ENCODE measurements at places on chromosomes 7 and 10.

- DNase-seq, result no peak
Measured at GRCh38 chr7:106022193-106022821, 59.2 kb downstream of the CDHR3 start.

- DNase-seq, result no peak
Measured at GRCh38 chr7:11757153-11757552, 74.8 kb downstream of the THSD7A start.

GRCh38 chr10:29377333-29377961, 88.6 kb downstream of the LYZL1 start:
- no peak for DNase-seq

GRCh38 chr7:77699056-77699455, 2.8 kb downstream of the RSBN1L start:
- DNase-seq, result no peak

- DNase-seq, result no peak
Measured at GRCh38 chr7:29190349-29191045, 4.1 kb upstream of the CHN2 start.

DNA sequence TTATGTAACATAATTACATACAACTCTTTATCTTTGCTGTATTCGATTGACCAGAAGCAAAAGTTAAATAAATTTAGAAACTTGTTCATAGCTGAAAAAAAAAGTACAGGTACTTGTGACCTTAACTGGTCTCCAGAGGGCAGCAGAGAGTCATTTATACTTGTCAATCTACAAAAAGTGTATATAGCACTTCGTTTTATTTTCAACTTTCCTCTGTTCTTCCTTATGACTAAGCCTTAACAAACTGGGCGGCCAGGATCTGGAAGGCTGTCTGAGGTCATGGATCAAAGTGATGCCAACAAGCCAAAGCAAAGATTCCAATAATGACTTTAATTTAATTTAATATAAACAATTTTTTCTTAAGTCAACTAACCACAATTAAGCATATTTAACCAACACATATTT, 29.8 kb downstream of the C10orf67 start:
- DNase-seq, result no peak

- no peak for DNase-seq
Measured at GRCh38 chr7:12719981-12720865, 32.8 kb downstream of the ARL4A start.

GRCh38 chr7:107860981-107861652, 29.9 kb upstream of the DLD start:
- no peak for DNase-seq

GRCh38 chr7:124765401-124766352, at the start of gene GPR37:
TSS of gene GPR37 (minus strand) at chr7:124765792. CDS start at chr7:124764976, 816 bp downstream.
- peak; percentile 10 for DNase-seq

DNA sequence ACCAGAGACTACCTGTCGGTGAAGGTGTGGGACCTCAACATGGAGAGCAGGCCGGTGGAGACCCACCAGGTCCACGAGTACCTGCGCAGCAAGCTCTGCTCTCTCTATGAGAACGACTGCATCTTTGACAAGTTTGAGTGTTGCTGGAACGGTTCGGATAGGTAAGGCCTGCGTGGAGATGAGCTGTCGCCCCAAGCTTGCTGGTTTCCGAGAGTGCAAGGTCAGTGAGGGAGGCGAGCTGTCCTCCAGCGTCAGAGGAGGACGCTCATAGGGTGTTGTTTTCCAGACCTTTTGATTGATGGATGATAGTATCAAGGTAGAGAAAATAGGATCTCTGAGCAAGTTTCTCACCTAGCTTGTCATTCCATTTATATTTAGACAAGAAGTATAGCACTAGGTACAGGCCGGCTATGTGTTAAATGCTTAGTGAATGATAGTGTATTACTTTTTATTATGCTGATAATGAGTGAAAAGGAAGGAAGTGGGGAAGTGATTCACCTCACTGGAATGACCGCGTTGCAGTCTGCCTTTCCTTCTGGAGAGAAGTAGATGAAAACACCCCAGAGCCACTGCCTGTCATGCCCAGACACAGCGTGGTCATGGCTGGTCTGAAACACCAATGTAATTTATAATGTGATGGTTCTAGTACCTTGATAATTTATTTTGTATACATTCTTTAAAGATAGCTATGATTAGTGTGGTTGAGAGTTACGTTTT, 33.9 kb downstream of the BNIP3 start:
- DNase-seq, result no peak

- DNase-seq, result peak; percentile 96
Measured at GRCh38 chr7:30134611-30135300, at the start of gene MTURN. TSS of gene MTURN (plus strand) at chr7:30134986. CDS start at chr7:30135137, 151 bp downstream.

DNA sequence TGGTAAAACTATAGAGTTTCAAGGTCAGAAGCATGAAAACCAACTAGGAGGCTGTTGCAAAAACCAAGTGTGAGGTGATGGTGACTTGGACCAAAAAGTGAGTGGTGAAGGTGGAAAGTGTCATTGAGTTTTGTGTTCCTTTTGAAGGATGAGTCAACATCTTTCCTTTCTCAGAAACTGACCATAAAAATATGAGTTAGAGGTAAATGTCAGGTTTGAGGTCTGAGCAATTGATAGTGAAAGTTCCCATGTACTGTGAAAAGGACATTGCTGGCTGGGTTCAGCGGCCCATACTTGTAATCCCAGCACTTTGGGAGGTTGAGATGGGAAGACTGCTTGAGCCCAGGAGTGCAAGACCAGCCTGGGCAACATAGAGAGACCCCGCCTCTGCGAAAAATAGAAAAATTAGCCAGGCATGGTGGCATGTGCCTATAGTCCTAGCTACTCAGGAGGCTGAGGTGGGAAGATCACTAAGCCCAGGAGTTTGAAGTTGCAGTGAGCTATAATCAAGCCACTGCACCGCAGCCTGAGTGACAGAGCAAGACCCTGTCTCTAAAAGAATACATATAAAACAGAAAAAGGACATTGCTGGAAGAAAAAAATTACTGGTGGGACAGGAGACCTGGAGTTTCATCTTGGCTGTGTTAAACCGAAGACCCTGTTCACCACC, 89.3 kb upstream of the ARID5B start:
- no peak for DNase-seq

GRCh38 chr10:72263613-72264241, 10.0 kb upstream of the DDIT4 start:
- peak; percentile 79 for DNase-seq

DNA sequence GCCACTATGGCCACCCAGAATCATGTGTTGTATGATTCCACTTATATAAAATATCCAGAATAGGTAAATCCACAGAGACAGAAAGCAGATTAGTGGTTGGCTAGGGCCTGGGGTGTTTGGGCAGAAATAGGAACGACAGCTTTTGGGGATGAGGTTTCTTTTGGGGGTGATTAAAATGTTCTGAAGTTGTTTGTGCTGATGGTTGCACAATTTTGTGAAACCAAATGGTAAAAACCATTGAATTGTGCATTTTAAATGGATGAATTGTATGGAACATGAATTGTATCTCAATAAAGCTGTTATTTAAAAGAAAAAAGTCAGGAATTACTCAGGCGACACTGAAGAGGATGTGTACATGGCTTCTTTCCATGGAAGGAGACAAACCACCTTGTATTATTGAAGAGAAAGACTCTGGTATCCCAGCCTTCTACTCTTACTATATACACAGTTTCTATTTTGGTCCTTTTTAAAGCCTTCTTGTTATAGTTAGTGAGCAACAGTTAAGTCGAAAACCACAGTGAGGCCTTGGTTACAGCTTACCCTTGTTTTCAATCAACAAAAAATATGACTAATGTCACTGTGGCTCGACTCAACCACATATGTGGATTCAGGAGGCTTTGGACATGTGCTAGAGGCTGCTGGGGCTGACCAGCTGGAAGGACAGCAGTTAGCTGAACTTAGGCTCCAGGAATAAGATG, 57.1 kb upstream of the KMT2E start:
- DNase-seq, result no peak

DNA sequence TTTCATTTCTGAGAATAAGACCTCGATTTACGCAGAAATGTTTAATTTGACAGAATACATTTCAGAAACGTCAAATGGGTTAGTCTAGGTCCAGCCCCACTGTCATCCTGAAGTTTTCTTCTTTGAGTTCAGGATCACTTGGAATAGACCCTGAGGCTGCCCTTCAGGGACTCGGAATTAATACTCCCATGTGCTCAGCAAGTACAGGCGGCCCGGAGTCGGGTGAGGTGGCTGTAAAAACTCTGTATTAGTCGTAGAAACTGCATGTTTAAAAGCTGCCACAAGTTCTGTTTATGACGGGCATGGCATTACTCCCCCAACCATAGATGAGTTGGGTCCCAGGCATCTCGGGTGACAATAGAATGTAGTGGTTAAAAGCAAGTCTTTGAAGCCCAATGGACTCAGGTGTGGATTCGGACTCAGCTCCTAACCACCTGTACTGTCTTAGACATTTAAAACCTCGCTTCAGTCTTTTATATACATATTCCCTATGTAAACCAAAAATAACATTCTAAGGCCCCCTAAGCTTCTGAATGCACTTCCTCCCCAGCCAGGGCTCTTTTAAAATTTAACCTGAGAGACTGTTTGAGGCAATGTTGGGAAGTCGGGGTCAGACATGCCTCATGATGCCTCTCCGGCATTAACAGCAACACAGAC, 216.3 kb downstream of the ADARB2 start:
- DNase-seq, result no peak

GRCh38 chr10:112793202-112793921, 156.7 kb upstream of the TCF7L2 start:
- no peak for DNase-seq

- DNase-seq, result no peak
Measured at GRCh38 chr7:69757981-69758430, 159.7 kb downstream of the AUTS2 start.

GRCh38 chr10:47450442-47450841, 33.5 kb downstream of the ANXA8 start:
- DNase-seq, result no peak

DNA sequence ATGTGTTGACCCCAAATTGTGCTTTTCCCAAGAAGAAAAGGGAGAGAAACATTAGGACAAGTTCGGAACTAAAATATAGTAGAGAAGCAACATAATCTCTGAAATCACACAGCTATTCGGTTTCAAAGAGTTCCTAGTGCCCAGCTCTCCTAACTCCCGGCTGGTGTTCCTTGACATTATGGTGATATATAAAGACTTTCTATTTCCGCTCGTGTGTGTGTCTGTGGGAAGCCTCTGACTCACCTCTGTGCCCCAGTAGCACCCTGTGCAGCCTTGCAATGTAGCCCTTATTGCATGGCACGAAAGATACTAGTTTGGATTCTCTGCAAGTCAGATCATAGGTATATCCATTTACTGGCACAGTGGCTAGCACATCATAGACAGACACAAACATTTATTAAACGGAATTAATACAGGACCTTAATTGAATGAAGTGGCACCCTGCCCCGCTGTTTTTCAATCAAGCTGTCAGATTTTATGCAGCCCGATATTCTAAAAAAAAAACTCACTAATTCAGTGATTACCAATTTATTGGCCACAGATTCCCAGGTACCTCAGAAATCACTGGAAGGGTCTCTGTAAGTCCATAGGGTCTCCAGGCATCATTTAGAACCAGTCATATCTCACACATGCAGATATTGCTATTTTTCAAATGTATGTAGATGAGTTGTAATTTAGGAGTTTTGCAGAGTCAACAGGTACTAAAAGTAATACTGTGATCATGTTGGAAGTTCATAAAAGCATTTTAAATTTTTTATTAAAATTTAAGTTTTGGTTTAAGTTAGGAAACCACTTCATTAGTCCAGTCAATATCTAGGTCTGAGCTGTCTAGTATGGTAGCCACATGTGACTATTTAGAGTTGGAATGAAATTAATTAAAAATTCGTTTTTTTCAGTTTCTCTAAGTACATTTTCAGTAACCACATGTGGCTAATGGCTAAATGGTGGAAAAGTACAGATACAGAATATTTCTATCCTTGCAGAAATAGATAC, 43.3 kb downstream of the SFTPD start:
- DNase-seq, result no peak

- DNase-seq, result no peak
Measured at GRCh38 chr7:91912494-91912893, 28.2 kb upstream of the AKAP9 start.

- DNase-seq, result no peak
Measured at GRCh38 chr7:74356589-74357315, 67.5 kb downstream of the CLIP2 start.

DNA sequence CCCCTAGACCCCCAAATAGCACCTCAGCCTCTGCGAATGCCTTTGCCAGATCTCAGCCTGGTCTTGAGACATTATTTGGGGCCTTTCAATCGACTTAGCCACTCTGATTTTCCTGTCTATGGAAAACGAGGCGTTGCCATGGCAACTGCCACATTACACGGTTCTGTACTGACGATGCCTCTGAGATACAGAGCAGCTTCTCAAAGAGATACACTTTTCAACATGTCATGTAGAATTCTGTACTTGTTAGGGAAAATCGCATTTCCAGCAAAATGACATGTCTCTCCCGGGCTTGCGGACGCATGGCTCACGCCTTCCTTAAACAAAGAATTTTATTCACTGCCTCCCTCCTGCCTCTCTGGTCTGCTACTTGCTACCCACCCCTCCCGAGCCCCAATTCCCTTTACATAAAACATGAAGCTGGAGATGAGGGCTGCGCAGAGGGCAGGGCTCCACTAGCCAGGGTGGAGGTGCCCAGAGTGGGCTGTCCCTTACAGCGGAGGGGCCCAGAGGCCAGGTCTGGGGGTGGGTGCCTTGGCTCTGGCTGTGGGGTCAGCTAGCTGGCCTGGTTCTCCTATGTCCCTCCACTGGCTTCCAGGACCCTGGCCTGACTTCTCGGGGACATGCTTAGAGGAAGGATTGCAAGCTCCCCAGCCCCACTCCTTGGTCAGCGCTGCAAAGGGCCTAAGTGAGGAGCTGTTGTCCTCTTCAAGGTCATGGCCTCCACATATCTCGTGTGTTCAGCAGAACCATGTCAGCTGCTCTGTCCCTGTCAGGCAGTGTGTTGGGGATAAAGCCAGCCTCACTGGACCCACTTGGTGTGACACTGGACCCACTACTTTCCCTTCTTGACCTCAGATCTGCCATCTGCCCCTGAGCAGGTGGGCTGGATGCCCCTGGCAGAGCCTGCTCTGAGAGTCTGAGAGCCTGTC, 342.5 kb downstream of the RPS24 start:
- DNase-seq, result no peak

- DNase-seq, result no peak
Measured at GRCh38 chr7:5701085-5701914, 80.2 kb downstream of the RNF216 start.

DNA sequence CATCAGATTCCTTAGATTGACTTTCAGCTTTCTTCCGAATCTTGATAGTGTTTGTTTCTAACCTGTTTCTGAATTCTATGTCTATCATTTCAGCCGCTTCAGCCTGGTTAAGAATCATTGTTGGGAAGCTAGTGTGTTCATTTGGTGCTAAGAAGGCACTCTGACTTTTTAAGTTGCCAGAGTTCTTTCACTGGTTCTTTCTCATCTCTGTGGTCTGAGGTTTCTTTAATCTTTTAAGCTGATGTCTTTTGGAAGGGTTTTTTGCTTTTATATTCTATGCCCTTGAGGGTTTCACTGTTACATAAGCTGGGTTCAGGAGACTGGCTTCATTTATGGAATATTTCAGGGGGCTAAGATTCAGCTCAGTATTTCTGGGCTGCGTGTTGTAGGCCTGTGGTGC, 104.5 kb upstream of the PRSS58 start:
- no peak for DNase-seq

- DNase-seq, result no peak
Measured at GRCh38 chr10:114974625-114975024, 36.6 kb downstream of the TRUB1 start.
